ENCODE measurements at places on chromosomes 4 and X.

DNA sequence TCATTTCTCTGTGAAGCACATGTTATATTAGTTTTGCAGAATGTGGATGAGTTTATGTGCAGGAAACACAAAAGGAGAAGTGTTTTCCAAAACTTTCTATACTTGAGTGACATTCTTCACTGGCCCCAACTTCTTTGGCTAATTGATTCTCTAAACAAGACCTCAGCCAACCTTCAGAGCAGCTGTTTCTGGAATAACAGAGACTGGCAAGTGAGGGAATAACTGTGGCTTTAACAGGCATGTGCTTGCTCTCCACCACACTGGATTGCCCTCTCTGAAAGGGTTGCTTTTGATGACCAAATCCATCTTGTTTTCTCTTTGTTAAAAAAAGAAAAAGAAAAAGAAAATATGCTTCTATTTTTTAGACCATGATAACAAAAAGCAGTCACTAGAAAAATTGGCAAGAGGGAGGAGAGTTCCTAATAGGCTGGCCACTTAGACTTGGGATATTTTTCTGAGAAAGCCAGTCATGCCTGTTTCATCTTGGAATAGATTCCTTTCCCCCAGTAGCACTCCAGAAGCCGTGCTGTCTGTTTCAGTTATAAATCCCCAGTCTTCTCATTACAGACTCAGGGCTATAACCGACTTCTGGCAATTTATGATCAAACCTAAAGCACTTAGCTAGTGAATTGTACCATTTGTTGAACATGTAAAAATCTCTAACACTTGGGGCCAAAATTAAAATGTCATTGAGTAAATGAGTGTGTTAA, 295.0 kb upstream of the NR3C2 start:
- no peak for DNase-seq

DNA sequence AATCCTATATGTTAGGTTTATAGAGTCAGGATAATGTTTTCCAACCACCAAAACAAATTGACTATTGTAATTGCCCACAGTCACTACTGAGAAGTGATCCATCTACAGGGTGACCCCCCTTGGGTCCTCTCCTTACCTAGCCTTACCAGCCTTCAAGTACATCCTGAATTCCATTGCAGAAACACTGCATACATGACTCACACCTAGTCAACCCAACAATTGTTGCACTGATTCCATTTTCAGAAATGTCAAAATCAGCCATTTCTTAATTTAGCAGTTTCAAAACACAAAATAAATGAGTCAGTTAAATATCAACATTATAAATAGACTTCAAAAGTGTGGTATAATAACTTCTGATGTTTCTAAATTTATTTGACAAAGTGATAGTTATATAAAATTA, 106.3 kb upstream of the TNIP3 start:
- DNase-seq: peak; percentile 14

- no peak for DNase-seq
Measured at GRCh38 chr4:4596720-4597119, 54.9 kb upstream of the STX18 start.

DNA sequence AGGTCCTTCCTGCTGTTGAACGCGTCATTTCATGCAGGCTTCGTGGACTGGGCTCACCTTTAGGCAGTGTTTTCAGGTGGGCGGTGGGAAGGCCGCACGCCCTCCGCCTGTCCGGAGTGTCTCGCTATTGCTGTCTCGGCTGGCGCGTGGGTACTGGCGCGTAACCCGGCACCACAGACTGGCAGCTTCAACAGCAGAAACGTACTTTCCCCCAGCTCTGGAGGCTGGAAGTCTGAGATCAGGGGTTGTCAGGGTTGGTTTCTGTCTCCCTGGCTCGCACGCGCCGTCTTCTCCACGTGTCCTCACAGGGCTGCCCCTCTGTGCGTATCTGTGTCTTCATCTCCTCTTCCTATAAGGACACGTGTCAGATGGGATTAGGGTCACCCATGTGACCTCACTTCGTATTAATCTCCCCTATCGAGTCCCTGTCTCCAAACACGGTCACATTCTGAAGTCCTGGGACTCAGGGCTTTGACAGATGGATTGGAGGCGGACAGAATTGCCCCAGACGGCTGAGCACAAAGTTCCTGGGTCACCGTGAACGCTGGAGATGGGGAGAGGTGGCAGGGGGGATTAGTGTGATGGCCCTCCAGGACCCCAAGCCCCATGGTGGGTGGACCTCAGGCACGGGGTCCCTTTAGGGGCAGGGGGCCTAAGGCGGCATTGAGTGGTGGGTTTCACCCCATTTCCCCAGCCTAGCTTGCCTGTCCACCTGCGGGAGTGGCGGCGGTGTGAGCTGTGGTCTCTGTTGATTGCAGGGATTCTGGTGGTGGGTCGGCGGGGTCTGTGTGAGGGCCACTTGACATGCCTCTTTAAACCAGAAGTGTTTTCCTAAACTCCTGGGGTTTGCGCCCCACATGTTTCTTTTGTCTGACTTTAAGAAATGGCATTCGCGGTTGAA, 83.4 kb upstream of the LRPAP1 start:
- no peak for DNase-seq

GRCh38 chr4:151355155-151355554, 29.8 kb upstream of the SH3D19 start:
- DNase-seq: no peak

DNA sequence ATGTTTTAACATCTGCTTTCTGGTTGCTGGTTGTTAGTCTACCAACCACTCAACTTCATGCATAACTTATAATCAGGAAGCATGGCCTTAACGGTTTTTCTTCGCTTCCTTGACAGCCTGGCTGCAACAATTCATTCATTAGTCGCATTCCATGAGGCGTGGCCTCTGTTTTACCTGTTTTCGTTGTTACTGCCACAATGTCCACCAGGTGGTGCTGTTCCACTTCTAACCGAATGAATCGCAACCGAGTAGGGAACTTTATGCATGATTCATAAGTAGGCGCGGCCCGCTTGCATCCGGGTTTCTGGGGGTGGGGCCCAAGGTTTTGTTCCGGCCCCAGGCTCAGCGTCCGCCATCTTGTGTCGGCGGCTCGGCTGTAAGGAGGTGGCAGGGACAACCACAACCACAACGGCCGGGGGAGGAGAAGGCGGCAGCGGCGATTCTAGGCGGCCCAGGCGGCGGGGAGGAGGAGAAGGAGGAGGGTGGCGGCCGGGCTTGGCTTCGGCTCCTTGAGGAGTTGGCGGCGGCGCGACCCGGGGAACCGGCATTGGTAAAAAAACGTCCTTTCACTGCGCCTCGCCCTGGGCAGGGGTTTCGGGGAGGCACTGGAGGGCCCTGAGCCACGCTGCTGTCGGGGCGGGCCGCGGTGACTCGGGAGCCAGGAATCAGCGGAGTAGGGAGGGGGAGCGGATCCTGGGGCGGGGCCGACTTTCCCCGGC, at the start of gene UBA1:
Gene UBA1, plus strand, starts transcription at position 355 of the 719 bp plus-strand sequence. CDS start 4,974 bp downstream, outside the sequence.
- peak; percentile 91 for DNase-seq

DNA sequence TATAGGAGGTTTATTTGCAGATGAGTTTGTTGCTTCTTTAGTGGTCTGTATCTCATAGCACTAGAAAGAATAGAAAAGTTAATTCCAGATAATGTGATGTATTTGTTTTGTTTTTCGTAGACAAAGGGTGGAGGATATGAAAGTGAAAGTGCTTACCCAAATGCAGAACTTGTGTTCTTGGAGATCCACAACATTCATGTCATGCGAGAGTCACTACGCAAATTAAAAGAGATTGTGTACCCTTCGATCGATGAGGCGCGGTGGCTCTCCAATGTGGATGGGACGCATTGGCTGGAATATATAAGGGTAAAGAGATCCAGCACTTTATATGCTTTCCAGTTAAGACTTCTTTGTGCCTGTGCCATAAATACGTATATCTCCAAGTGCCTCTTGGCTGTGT, 43.3 kb downstream of the MTMR1 start:
- no peak for DNase-seq

DNA sequence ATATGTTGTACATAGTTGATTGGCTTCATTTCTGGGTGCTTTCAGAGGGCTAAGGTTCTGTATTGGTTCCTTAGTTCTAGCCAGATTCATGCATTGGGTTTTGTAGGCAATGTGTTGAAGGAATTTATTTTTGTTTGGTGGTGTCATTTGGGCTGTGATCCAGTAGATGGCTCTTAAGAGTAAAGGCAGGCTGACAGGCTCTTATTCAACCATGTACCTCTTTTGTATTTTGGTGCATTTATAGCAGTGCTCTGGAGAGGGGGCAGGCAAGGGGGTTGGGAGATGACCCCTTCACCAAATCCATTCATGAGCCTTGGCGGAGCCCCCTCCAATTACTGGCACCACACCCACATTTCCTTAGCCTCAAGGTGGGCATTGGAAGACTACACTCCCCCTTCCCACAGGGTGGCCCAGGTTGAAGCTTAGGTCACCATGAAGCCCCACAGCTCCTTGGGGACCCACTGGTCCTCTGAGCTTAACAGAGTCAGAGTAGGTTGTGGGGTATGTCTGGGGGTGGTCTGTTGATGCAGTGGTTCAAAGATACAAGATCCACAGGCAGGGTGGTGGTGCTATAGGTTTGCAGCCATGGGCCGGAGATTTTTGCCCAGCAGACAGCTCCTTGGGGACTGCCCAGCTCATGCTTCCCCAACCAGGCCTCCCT, 143.0 kb upstream of the GNPDA2 start:
- no peak for DNase-seq

DNA sequence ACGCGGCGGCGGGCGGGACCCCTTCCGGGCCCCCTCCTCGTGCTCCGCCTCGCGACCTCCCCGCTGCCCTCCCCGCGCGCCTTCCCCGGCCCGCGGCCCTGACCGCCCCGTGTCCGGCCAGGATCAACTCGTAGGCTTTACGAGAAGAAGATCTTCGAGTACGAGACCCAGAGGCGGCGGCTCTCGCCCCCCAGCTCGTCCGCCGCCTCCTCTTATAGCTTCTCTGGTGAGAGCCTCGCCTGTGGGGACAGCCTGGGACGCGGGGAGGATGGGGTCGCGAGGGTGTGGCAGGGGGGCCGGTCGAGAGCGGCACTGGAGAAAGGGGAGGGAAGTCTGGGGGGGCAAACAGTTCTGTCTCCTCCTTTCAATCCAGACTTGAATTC, 465 bp downstream of the EMD start:
- DNase-seq: no peak

DNA sequence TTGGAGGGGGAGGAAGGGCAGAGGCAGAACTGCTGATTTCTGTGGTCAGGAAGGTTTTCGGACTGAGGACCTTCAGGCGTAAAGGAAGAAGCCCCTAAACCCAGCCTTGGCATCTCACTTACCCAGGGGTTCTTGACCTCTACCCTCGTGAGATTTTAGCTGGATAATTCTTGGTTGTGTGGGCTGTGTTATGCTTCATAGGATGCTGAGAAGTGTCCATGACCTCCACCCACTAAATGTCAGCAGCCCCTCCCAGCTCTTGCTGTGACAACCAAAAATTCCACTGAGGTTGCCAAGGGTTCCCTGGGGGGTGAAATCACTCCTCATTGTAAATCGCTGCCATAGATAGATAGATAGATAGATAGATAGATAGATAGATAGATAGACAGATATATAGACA, 5.8 kb upstream of the CRLF2 start:
- no peak for DNase-seq

- peak; percentile 12 for DNase-seq
Measured at GRCh38 chr4:76950956-76951671, 1.6 kb downstream of the SEPTIN11 start.

GRCh38 chr4:100093091-100093866, 97.0 kb downstream of the DDIT4L start:
- peak; percentile 95 for DNase-seq

- no peak for DNase-seq
Measured at GRCh38 chrX:12153741-12154140, 15.5 kb downstream of the FRMPD4 start.

- no peak for DNase-seq
Measured at GRCh38 chr4:16717266-16717970, 181.0 kb downstream of the LDB2 start.

GRCh38 chr4:142267101-142267500, 579.0 kb downstream of the INPP4B start:
- DNase-seq: no peak

DNA sequence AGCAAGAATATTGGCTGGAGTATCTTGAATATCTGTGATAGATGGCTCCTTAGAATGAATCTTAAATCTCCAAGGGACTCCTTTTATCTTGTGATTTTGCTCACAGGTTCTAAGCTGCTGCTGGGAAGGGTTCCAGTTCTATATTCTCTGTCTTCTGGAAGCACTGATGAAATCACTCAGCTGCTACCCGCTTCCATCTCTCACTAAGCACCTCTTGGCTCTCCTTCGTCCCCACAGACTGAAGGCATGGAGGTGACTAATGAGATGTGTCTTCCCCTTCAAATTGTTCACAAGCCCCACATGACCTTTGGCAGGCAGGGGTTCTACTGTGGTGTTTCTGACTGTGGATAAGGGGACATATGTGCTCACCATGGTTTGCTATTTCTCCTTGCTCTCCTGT, 75.9 kb downstream of the C4orf51 start:
- DNase-seq: no peak

- no peak for DNase-seq
Measured at GRCh38 chrX:30065226-30065625, 150.1 kb upstream of the MAGEB2 start.

DNA sequence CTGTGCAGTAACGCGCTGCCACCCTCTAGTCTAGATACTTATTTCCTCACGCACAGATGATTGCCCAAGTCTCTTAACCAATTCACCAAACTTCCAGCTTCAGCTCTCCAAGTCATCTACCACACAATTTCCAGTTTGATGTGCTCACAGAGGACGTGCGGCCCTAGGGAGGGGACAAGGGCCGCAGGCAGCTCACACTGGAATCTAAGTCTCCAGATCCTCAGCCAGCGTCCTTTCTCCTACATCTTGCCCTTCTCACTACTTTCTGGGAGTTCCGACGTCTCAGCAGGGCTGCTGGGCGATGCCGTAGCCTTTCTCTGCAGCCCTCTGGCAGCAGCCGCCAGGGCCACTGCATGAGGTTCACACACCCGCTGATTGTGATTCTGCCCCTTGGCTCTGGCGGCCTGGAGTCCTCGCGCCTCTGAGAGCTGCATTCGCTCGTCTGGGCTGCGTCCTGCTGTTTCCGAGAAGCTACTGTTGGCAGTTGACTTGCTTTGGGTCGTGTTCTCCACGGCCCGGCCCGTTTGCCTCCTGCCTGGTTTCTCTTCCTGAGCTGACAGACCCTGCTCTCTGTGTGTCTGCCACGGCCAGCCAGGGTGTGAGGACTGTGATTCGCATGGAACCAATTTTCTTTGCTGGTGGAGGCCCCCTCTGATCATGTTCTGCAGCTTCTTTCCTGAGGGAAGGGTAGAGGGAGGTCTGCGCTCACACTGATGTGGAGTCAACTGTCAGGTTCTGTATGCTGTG, 14.1 kb upstream of the TMEM131L start:
- DNase-seq: no peak

GRCh38 chrX:31268359-31268758, 196.5 kb upstream of the FTHL17 start:
- DNase-seq: no peak

DNA sequence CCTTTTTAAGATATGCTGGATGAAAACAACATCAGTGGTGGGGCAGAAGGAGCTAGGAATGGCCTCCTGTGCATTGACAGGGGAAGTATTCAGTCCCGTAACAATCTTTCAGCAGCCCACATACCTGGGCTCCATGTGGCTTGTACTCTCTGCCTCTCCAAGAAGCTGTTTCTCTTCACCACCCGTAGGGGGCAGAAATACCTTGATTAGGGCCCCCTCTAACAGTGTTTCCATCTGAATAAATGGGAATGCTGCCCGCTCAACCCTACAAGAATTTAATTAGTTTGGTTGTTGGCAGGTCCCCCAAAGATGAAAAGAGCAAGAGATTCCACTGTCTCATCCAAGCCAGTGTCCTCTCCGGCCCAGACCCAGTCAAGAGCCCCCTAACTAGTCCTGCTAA, 155.2 kb downstream of the SMIM20 start:
- DNase-seq: no peak

- peak; percentile 46 for DNase-seq
Measured at GRCh38 chr4:1249731-1250526, 999 bp upstream of the CTBP1 start.

All from MM.1S (cell line).